Sciatic nerve (tissue), 2 donors: ENCODE measurements at places on chromosomes 12 and 14. TPM values are rescaled to one million over a fixed set of nuclear protein-coding genes. Genes with fewer than 3 reads are reported as not detected.
A peak's percentile ranks its signal among the peaks of the same experiment; 100 is the strongest.

The FSCB gene
- total RNA-seq: 0.36 TPM

DNA sequence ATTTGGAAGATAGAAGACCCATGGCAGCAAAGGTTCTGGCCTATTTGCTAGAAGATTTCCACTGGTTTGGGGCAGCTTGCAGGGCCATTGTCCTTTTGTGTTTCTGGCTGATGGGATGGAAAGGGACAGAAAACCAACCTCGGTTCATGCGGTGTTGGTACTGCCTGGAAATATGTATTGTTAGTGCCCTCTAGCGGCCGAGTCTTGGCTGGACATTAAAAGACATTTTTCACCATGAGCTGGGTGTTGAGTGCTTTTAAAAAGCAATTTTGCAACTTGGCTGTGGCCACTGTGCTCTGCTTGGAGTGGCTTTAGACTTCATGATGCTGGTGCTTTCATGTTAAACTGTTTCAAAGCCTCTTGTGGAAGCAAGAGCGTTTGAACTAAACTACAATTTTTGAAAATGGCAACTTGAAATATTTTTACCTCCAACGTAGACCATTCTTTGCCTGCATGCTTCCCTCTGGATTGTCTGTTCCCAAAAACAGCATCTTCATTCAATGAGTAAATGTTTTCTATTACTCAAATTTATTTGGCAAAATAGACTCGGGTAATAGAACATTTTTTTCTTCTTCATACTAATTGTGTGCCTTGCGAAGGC is 102.7 kb upstream of the TBX5 start:
- peak; percentile 77 for DNase-seq

- no peak for DNase-seq
Measured at GRCh38 chr12:87596636-87597035, 432.6 kb downstream of the C12orf50 start.

GRCh38 chr12:66176105-66176900 is 6.5 kb upstream of the TMBIM4 start:
- no peak for DNase-seq

DNA sequence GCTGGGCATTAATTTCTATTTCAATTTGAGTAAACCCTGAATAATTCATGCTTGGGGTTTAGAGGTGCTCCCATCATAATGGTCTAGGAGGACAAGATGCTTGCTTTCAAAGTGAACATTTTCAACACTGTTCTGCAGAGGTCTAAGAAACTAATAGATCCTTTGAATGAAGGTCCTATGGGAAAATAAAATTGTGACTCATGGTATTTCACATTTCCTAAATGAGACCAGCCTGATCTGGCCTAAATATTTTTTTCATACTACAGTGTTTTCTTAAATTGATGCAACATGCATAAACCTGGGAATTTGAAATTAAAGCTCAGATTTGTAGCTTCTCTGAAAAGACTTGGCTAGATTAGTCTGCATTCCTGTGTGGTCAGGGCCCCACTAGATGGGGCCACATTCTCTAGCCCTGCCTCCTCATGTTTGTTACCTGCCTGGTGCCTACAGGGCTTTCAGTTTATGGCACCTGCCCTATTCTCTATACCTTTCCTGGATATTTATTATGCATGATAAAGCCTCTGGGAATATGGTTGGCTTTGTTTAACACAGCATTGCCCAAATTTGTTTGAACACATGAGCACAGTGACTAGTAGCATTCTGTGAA is 112.7 kb downstream of the METTL25 start:
- DNase-seq: no peak

The CABP1 gene
- 2.3 TPM for total RNA-seq

- DNase-seq: no peak
Measured at GRCh38 chr14:35503646-35504045, 30.3 kb upstream of the INSM2 start.

DNA sequence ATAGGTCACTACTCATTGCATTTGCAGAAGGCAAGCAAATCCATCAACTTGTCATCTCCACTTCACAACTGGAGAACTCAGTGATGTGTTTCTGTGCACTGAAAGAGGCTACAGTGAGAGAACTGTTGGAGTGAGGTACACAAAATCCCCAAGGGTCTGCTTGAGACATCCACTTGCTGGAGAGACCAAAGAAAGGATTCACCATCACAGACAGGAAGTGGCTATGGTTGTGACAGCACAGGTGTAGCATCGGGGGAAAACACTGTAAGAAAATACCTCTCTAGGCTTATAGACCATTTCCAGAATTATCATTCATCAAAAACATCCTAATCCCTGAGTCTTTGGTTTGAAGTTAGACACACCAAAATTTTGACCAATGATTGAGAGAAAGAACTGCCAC is 201.3 kb upstream of the OR4E1 start:
- DNase-seq: no peak

GRCh38 chr14:99756796-99757195 is 36.4 kb upstream of the EML1 start:
- peak; percentile 59 for DNase-seq

The TMTC3 gene
- total RNA-seq: 26.1 TPM

- DNase-seq: no peak
Measured at GRCh38 chr12:49838973-49839633, 3.8 kb downstream of the BCDIN3D start.

- no peak for DNase-seq
Measured at GRCh38 chr12:77728018-77728417, 102.7 kb upstream of the NAV3 start.

DNA sequence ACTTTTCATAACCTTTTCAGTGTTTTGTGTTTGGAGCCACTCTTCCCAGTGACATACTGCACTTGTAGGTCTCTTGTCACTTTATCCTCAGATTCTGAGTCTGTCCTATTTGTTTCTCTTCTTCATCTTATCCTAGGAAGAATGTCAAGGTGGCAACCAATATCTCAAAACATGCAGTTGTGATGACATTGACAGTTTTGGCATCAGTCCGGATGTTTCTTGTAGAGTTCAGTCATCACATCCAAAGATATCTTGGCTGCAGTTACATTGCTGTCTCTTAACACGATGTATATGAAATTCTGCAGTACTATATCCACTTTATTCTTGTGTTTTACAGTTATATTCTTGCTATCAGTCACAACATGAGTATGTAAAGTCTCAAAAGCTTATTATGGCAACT is 6.4 kb downstream of the ADIPOR2 start:
- DNase-seq: no peak

DNA sequence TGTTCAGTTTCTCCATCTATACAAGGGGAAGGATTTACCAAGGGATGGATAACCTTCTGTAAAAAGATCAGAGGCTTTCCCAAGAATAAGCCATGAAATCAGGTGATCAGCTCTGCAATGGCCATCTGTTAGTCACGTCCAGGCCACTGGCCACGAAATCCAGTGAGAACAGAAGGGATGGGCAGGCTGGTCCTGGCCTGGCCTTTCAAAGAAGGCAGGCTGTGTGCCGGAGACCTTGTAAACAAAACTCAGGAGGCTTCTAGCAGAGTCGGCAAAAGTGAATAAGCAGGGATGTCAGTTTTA is 68.5 kb downstream of the RNF34 start:
- DNase-seq: no peak

- no peak for DNase-seq
Measured at GRCh38 chr14:59905188-59905587, 14.8 kb upstream of the LRRC9 start.

- no peak for DNase-seq
Measured at GRCh38 chr12:6368906-6369525, 6.3 kb downstream of the SCNN1A start.

The PLEKHA5 gene
- 44.1 TPM for total RNA-seq

- no peak for DNase-seq
Measured at GRCh38 chr12:52049286-52049685, 2.0 kb upstream of the NR4A1 start.

The SMOC1 gene
- 12.9 TPM for total RNA-seq

DNA sequence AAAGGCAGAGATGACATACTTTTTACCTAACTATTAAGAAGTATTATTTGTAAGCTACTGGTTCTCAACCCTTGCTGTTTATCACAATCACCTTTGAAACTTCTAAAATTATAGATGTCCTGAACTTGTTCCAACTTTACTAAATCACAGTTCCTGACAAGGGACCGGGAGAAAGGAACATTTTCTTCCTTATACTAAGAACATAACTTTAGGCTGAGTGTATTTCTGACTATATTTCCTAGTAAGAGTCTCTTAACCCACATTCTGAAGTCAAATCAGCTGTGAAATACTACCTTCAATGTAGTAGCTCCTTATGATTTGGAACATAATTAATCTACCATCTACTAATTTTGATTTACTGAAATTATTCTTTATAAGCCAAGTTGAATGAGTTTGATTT is 80.2 kb downstream of the BAZ1A start:
- no peak for DNase-seq

The MANSC4 gene
- not detected for total RNA-seq

The FGF23 gene
- not detected for total RNA-seq

The MAP4K5 gene
- total RNA-seq: 94.6 TPM

DNA sequence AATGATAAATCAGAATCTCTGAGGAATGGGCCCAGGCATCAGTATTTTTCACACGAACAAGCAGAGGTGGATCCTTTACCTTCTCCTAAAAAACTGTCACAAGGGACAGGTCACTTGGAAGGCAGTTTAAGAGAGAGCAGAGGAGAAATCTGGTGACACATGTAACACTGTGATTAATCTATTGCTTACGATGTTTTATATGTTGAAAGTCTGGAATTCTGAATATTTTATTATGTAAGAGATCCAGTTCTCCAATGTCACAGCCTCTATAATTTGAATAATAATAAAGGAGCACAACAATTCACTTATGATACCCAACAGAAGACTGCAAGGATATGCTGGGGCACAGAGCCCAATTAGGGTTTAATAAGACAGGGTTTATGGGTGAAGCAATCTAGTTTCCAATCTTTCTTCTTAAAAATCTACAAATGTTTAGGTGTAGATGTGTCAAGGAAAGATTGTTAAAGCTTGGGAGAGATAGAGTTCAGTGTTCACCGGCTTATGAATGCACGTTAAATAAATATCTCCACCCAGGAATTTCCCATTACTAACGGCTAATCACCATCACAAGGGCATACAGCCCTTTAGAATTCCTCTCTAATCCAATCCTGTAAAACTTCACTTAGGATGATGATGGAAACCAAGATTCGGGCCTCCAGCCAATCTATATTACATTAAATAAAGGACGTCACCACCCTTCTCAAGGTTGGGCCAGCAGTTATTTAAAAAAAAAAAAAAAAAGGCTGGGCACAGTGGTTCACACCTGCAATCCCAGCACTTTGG is 23.4 kb downstream of the DUSP16 start:
- DNase-seq: no peak

The RND1 gene
- 4.5 TPM for total RNA-seq

GRCh38 chr12:129540954-129541353 is 362.9 kb downstream of the TMEM132D start:
- DNase-seq: no peak

GRCh38 chr12:18754124-18754707 is 16.3 kb downstream of the CAPZA3 start:
- no peak for DNase-seq

DNA sequence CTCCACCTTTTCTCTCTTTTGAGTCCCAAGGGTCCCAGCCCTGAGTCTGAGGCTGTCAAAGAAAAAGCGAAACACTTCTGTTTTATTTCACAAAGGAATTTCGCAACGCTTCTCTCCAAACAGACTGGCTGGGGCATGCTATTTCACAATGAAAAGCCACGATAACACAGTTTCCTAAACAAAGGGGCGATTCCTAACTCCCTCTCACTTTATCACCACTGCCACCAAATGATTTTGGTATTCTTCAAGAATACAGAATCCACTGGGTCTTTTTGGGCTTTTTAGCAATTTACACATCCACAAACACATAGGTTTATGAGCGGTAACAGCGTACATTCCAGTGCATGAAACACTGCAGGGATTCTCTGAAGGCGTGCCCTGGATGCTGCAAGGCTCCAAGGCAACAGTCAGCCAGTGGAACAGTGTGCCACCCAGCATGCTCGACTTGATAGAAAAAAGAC is 161.2 kb downstream of the DAD1 start:
- DNase-seq: no peak

DNA sequence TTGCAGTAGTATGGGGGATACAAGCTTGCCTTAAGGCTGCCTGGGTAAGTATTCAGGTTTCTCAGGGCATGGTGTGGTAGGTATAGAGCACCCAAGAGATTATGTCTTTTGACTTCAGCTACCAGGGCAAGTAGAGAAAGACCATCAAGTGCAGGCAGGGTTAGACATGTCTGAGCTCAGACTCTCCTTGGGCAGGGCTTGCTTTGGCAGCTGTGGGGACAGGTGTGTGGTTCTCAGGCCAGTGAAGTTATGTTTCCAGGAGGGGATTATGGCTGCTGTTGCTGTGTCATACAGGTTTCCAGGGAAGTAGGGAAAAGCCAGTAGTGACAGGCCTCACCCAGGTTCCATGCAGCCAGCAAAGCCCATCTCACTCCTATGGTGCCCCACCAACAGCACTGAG is 1040.4 kb downstream of the FLRT2 start:
- no peak for DNase-seq

The THAP2 gene
- 5.8 TPM for total RNA-seq

The FLRT2 gene
- 205 TPM for total RNA-seq

DNA sequence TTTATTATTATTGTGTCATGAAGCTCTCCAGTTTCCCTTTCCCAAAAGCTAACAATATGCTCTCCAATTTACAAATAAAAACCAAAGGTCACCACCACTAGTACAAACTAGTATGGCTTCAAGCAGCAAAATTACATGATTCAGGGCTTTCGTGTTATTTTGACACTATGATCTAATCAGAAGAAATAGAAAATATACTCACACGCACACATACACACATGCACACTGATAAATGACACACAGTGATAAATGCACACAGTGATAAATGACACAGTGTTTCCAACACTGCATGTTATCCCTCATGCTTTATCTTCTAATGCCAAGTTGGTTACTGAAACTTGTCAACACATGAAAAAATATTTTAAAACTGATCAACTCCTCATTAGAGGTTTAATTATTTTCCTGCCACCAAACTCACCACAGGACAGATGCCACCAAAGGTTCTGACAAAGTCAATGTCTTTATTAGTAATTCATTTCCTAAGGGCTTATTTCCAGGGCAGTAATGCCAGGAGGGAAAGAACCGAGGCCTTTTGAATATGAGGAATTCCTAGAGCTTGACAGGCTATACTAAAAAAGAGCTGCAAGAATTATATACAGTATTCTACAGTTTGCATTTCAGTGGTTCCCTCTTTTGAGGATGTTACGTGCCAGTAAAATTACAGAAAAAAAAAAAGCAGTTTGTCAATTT is 82.4 kb downstream of the PPP2R5E start:
- DNase-seq: no peak

DNA sequence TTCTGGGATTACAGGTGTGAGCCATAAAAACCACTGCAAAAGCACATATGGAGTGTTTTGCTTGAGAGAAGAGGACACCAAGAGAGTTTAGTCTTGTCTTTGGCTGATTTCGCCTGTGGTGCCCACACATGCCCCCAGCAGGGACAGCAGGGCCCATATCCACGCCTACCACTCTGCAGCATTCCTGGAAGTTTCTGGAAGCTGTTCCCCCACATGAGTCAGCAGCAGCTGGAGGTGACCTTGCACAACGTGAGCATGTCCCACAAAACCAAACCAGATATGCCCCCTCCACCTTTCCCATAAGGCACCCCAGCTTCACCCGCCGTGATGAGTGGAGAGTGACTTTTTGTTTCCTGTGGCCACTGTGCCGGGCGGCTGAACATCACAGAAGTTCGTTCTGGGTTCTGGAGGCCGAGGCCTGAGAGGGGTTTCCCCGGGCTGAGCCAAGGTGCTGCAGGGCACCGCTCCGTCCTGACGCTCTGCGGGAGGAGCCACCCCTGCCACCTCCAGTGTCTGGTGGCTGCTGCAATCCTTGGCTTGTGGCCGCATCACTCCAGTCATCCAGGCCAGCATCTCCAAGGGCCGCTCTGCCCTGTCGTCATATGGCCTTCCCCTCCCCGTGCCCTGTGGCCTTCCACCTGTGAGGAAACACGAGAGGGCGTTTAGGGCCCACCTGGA is 4.7 kb downstream of the ASPG start:
- DNase-seq: peak; percentile 47
